ENCODE measurements at places on chromosomes 6 and 20.

DNA sequence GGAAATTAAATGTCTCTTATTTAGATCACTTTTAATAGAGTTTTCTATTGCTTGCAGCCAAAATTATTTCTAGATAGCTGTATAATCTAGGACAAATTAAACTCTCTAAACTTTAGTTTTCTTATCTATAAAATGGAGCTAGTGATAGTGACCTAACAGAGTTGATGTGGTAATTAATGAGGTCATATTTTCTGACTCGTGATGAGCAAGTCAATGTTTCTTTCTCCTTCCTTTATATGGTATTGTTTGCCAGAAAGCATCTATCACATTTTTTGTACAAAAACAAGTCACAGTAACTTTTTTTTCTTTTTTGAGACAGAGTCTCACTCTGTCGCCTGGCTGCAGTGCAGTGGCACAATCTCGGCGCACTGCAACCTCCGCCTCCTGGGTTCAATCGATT is 267.7 kb downstream of the FARS2 start:
- DNase-seq, result no peak

GRCh38 chr6:36691612-36692011 is 6.0 kb upstream of the RAB44 start:
- DNase-seq, result no peak

- DNase-seq, result no peak
Measured at GRCh38 chr6:158808941-158809678, 10.1 kb downstream of the EZR start.

DNA sequence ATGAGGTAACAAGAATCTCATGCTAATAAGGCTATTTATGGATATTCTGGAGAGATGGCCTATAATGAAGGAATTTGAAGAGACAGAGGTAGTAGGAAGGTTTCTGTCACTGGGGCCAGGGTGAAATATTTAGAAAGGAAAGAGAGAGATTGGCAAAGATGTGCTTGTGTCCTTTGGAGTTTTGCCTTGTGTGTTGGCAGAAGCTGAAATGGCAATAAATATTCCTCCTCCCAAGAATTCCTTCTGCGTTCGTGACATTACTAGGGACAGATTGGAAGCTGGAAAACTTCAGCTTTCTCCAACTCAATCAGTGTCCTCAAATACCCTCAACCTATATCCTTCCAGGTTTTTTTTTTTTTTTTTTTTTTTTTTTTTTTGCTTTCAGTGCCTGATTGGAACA is 6.3 kb downstream of the SAMD5 start:
- DNase-seq, result no peak

DNA sequence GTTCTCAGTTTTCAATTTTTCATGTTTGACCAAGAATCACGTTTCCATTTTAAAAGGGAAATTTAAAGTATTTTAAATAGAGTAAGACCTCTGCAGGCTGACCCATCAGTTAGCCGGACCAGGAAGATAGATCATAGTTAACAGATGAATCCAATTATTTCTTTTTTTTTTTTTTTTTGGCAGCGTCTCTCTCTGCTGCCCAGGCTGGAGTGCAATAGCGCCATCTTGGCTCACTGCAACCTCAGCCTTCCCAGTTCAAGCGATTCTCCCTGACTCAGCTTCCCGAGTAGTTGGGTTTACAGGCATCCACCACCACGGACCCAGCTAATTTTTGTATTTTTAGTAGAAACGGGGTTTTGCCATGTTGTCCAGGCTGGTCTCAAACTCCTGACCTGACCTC is 256.7 kb upstream of the CNR1 start:
- DNase-seq, result no peak

GRCh38 chr20:31680286-31681127 is 42.2 kb downstream of the BCL2L1 start:
- DNase-seq, result no peak

DNA sequence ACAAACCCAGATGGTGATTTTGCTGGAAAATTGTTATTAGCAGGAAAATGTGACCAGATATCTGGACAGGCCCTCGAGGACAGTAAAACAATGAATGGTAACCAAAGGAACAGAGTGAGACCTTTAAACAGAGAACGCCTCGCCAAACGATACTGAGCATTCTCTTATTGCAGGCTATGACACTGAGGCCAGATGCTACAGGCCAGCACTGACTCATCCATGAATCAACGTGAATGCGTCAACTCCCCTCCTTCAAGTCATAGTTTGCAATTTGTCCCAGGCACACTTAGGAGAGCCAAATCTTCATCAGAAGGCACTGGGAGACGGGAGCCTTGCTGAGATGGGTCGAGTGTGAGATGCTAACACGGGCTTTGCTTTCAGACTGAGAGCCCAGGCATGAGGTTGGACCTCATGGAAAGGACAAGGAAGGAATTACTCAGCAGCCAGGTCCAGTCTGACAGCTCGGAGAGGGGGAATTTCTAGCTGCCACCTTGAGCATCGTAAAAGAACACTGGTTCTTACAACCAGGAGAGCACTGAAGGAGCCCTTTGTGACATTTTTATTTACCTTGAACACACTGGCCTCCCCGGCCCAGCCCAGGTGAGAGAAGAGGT is 60.7 kb downstream of the BMP7 start:
- DNase-seq, result no peak

GRCh38 chr6:145187491-145188206 is 547.7 kb downstream of the EPM2A start:
- no peak for DNase-seq

DNA sequence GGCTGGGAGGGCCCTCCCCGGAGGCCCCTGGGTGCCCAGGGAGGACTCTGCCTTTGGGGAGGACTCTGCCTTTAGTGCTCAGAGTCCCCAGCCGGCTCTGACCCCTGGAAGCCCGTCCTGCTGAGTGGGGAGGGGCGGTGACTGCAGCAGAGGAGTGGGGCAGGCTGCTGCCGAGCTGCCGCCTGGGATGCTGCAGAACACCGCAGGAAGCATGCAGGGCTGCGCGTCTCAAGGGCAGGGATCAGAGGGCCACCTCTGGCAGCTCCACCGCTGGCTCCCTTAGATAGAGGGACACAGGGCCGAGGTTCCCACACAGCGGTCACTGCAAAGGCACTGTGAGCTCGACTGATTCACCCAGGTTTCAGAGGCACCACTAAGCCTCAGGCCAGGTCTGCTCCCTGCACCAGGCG is 82.2 kb upstream of the GATA5 start:
- no peak for DNase-seq

GRCh38 chr6:146878952-146879340 is 280.2 kb downstream of the ADGB start:
- no peak for DNase-seq

DNA sequence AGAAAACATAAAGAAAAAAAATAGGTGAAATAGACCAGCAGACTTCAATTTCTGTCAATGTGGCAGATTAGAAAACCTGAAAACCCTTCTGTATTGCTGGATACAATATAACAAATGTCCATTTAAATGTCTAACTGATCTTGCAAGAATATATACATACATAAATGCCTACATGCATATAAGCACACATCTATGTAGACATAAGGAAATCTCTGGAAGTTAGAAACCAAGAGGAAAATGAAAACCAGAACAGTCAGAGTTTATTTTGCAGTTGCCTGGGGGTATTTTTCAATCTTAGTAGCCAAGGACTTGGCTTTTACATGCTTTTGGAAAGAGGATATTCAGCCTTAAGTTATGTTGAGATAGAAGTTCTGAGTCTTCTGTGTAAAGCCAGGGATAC is 184.0 kb downstream of the RPS12 start:
- DNase-seq, result no peak

DNA sequence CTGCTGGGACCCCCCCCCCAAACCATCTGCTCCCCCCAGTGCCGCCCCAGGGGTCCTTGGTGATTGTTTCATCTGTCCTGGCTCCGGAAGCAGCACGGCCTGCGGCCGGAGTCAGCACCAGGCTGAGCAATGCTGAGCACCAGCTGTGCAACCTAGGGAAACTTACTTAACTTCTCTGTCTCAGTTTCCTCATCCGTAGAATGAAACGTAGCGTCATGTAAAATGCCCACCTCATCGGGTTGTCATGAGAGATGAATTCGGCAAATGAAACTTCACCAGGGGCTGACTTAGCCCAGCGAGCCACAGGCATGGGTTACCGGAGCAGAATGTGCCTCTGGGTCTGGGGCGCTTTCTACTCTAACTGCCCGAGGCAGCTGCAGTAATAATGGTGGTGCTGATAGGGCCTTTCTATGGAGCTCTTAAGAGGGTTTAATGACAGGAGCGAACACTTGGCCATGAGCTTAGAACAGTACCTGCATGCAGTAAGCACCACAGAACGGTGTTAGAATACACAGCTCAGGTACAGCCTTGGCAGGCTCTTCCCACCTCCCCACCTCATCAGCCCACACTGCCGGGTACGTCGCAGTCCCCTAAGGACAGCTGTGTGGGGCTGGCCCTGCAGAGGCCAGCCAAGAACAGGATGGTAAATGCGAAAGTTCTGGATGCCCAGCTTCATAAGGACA is 1.7 kb downstream of the THBS2 start:
- no peak for DNase-seq

GRCh38 chr6:7727086-7727945 is 1.4 kb downstream of the BMP6 start:
- no peak for DNase-seq

DNA sequence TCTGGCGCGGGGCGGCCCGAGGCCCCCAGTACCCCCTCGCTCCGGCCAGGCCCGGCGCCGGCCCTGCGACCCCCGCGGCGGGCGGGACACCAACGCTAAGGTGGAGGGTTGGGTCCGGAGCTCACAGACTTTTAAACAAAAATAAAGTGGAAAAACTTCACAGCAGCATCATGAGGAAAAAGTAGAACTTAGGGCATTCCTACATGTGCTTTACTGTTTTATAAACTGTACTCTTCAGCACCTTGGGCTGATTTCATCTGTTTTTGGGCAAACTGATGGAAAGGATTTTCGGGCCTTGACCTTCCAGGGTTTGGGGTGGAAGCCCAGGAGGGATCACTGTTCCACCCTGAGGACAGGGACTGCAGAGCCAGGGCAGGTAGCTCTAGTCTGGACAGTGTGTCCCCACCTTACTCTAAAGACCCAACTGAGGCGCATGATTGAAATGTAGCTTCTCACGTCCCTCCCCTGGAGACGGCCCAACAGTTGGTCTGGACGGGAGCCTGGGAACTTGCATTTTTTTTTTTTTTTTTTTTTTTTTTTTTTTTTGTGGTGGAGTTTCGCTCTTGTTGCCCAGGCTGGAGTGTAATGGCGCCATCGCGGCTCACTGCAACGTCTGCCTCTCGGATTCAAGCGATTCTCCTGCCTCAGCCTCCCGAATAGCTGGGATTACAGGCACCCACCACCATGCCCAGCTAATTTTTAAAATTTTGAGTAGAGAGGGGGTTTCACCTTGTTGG is 740 bp downstream of the NELFCD start:
- no peak for DNase-seq

DNA sequence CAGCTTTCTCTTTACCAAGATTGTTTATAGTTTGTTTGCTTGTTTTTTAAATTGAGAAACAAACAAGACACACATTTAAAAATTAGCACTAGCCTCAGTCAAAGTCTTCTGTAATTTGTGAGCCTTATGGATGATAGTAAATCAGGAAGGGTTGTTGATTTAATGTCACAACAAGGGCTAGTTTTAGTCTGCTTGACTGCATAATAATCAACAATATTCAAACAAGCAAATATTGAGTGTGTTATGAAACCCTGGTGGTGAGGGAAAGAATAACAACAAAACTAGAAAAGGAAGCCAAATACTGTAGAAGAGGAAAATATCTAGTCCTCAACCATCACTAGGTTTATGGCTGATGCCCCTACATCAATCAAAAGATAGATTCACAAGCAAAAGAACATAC is 228.6 kb downstream of the TBC1D7 start:
- no peak for DNase-seq

GRCh38 chr6:30037182-30037788 is 23.8 kb upstream of the POLR1H start:
- DNase-seq, result no peak

GRCh38 chr6:89642956-89643355 is 4.4 kb upstream of the LYRM2 start:
- no peak for DNase-seq

DNA sequence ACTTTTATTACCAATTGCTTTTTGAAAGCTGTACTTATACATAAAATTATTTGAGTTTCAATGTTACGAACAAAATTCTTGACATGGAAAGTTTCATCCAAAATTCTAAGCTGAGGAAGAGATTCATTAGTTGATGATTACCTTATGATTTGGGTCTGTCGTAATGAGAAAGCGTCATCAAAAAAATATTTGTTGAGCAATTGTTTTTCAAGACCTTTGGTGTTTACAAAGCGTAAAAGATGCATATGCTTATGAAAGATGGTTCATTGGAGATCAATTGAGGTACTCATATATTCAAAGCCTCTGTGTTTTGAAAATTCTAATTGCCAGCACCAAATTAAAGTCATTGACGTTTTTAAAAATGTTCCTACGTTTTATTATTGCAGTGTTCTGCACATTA is 110.5 kb upstream of the DOK5 start:
- no peak for DNase-seq

- DNase-seq, result no peak
Measured at GRCh38 chr6:89693207-89693606, 54.7 kb upstream of the LYRM2 start.

- no peak for DNase-seq
Measured at GRCh38 chr6:7166410-7167293, 58.9 kb downstream of the RREB1 start.

DNA sequence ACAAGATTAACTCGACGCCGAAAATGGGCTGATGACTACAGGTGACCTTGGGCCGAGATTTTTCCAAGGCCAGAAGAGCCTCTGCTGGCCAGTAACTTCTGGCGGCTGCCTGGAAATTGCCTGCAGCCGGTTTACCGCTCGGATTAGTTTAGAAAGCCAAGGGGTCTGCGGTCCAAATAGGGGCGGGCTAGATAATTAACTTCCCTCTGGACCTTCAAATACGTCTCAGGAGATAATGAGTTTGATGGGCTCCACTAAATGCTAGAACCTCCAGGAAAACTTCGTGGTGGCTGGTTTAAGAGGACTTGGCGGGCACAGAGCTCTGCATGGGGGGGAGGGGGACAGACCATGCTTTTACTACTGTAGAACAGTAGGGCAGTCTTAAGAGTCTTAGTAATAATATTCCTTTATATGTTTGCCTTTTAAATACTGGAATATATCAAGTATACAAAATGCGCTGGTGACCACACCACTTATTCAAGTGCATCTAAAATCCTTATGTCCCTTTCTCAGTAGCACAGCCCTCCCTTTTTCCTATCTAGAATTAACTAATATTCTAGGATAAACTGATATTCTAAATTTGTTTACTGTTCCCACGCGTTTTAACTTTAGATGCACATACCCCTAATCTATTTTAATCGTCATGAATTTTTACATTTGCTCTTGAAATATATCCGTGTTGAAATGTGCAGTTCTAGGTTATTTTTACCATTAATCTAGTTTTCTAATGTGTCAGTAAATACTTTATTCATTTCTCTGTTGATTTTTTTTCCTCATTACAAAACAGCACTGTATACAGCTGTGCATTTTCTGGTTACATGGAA is 107.5 kb upstream of the PRSS16 start:
- DNase-seq, result no peak

GRCh38 chr6:49698478-49698877 is 14.9 kb downstream of the CRISP2 start:
- DNase-seq, result no peak

- DNase-seq, result no peak
Measured at GRCh38 chr20:7912551-7912950, 27.7 kb downstream of the HAO1 start.

All from T-helper 2 cell treated with Interferon-gamma antibody and Interleukin-4, amounts not matched to agents 5 μg/mL and 100 μg/mL, for 36 hours (primary cell).